ENCODE measurements at places on chromosomes 13 and 19.

DNA sequence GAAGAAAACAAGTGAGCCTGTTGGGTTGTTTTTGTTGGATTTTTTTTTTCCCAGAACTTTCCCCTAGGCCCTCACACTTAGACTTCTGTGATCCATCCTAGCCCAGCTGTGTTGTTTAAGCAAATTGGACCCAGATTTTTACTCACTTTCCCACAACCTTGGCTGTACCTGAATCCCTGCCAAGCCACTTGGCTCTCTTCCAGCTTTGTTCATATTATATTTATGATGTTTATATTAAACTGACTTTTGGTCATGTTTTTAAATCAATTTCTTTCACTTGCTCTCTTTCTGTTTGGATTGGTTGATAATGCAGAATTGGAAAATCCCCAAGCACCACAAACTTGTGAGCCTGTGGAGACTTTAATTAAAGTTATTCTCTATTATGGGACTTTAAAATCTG lies 16.6 kb downstream of the OLFM4 start:
- no peak for DNase-seq

- DNase-seq = no peak
Measured at GRCh38 chr13:75217949-75218348, 264.0 kb downstream of the TBC1D4 start.

DNA sequence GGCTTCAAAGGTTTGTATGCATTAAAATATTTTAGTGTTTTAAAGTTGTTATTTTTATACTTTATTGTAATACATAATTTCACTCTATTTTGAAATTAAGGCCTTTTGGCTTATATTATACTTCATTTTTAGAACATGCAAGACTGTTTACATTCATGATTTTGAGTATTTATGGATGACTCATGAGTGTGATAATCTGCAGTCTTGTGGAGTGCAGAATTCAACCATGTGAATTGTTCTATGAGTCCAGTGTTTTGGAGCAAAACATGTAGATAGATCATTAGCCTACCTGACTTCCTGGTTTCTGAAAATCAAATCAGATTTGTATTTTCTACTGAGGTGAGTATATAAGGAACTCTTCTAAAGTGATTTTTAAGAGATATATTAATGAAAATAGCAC lies 241.8 kb downstream of the PCCA start:
- no peak for DNase-seq

DNA sequence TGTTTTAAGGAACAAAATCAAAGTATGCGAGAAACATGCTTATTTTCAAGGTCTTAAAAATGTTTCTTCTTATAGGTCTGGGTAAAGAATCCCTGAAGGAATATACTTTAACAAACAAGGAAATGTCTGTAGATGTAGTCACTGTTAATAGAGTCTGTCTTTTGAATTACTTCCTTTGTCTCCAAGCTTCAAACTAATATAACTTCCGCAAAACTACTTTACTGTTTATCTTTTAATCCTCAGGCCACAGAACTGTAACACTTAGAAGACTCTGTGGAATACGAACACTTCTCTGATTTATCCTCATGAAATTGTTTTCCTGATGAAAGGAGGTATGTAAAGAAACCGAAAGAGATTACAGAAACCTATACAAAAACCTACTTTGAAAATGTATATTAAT lies 316.0 kb downstream of the PCDH9 start:
- no peak for DNase-seq

- no peak for DNase-seq
Measured at GRCh38 chr19:42288881-42289555, 12.9 kb upstream of the PRR19 start.

DNA sequence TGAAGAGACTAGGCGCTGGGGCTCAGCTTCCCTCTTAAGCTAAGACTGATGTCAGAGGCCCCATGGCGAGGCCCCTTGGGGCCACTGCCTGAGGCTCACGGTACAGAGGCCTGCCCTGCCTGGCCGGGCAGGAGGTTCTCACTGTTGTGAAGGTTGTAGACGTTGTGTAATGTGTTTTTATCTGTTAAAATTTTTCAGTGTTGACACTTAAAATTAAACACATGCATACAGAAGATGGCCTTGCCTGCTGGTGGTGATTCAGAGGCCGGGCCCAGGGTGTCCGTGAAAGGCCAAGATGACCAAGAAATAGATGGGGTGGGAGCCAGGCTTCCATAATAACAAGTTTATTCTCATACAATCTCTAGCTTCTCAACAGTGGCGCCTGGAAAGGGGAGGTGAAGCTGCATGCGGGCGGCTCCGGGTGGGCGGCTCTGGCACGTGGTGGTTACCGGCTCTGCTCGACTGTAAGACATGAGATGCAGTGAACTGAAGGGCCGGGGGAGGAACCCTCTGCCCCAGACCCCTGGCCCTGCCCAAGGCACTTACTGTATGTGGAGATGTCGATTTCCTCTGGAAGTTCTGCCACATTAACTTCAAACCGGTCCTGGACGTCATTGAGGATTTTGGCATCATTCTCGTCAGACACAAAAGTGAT lies 10.5 kb downstream of the DDX39A start:
- peak; percentile 59 for DNase-seq

DNA sequence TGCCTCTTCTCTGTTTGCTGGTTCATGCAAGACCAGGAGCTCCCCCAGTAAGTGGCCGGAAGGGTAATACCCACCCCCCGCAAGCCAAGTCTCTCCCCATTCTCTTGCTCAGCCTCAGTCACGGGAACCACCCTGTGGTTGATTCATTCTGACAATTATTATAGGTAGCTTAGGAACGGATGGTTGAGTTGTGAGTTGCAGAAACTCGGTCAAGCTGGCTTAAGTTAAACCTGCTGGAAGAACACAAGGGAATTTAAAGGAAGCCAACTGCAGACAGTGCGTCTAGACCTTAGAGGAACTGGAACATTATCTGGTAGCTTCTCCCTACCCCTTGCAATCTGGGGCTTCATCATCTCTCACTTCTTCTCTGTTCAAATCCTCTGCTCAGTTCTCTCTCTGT lies 8.9 kb downstream of the FPR1 start:
- DNase-seq = no peak

GRCh38 chr13:112750570-112750969 lies 60.7 kb downstream of the ATP11A start:
- DNase-seq = no peak

DNA sequence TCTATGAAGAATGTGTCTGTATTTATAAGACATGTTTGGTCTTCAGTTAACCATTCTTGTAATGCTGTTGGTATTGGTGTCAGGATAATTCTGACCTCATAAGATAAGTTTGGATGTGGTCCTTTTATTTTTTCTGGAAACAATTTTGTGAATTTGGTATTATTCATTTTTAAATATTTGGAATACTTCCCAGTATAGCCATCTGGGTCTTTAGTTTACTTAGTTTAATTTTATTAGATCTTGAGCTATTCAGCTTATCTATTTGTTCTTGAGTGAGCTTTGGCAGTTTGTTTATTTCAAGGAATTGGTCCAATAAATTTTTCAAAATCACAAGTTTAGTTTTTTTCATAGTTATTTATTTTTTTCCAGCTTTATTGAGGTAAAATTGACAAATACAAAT lies 335.4 kb upstream of the PCDH20 start:
- no peak for DNase-seq

GRCh38 chr19:48872884-48873475 lies 759 bp downstream of the PPP1R15A start:
- peak; percentile 86 for DNase-seq

GRCh38 chr19:34508540-34508939 lies 27.0 kb downstream of the WTIP start:
- DNase-seq = no peak

DNA sequence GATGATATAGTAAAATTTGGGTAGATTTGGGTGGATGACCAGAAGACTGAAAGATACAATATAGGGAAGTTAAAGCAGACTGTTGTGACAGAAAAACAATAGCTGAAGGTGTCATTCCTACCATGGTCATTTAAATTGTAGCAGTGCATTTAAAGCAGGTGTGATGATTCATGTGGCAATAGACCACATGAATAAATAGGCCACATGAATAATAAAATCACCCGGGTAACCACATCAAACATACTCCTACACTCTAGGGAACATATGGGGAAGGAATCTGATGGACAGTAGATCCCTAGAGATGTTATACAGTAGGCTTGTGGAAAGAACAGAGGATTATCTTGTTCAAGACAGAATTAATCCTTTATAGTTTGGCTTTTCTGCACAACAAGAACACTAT lies 392.6 kb downstream of the SLITRK5 start:
- no peak for DNase-seq

DNA sequence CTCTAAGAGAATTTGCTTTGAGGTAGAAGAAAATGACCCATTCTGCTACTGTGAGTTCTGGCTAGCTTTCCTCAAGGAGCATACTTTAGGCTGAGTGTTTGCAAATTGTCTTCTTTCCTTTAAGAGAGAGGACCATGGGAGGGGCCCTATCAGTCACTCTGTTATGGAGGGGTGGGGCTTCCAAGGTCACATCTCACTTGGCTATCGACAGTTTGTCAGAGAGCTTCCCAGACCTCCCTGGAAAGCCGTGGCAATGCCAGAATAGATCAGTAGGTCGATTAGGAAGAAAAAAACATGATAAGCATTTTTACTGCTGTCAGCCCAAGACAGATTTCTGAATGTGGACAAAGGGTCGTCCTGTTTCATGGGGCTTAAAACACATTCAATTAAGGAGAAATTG lies 93.3 kb downstream of the OXGR1 start:
- DNase-seq = no peak

DNA sequence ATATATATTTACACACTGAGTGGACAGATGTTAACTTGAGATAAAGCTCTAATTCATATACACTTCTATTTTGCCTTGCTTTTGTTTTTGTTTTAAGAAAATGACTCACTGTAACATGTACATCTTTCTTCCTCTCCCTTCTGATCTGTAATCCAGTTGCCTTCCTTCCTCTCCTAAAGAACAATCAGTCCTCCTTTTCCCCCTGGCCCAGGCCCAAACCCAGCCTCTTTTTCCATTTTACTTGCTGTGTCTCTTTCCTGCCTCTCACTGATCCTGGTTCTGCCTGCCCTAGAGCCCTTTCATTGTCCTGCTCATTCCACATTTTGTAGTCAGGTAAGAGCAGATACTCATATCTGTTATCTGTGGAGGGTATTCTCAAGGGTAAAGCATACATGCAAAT lies 50.8 kb downstream of the ZAR1L start:
- DNase-seq = no peak

- DNase-seq = no peak
Measured at GRCh38 chr13:64471916-64472315, 2758.2 kb downstream of the PCDH9 start.

DNA sequence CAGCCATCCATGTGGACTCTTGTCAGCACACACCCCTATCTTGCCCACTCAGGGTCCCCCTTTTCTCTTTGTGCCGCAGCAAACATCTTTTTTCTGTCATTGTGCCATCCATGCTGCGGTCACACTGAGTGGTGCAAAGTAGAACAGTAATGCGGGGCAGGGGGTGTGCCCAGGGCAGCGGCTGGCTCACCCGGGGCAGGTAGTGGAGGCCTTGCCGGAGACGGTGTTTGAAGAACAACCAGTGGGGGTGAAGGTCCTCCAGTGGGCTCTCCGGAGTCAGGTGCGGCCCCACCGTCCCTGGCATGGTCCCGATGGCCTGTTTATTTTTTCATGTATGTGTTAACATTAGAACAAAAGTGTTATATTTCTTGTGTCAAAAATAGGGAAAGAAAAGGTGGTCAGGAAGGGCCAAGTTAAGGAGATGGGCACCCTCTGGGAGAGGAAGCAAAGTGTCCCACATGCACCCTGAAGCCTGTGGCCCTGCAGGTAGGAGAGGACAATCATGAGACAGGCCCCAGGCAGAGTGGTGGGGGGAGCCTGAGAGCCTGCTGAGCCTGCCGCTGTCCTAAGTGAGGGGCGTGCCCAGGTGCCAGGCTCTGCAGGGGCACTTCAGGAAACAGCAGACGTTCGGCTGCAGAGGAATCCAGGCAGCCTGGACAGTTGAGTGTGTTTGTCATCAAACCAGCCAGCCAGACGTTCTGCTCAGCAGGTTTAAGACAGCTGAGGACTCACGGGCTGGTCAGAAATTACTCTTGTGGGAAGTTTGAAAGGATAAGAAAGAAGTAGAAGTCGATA lies 12.3 kb downstream of the TSSK6 start:
- DNase-seq = no peak

GRCh38 chr19:18464646-18465045 lies 26.7 kb upstream of the ISYNA1 start:
- no peak for DNase-seq

DNA sequence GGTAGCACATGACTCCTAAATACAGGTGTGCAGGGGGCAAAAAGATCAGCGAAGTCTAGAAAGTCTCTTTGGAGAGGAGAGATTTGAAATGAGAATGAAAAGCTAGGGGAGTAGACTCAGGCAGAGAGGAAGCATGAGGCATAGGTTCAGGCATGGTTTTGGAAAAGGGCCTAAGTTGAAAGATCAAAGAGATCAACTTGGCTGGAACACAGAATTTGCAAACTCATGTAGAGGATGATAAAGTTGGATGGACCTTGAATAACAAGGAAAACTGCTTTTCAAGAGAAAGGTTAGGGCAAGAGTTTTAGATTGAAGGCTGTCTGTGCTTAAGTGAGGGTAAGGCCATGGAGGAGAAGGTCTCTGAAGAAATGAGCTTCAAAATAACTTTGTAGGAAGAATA lies 47.4 kb upstream of the UBAC2 start:
- DNase-seq = no peak

GRCh38 chr19:38389101-38389925 lies 816 bp downstream of the SPRED3 start:
- no peak for DNase-seq

GRCh38 chr13:29522044-29522685 lies 73.3 kb downstream of the SLC7A1 start:
- DNase-seq = no peak

Measured in CD4-positive, alpha-beta T cell treated with Interferon gamma for 1 hour (primary cell).